Stomach (tissue), 19 donors: ENCODE measurements at places on chromosomes 5 and 9. TPM values are rescaled to one million over a fixed set of nuclear protein-coding genes. Genes with fewer than 3 reads are reported as not detected.

- no peak for DNase-seq
- no peaks in the 10 kb centered on the region for H3K36me3 ChIP-seq
- H3K27ac ChIP-seq, result no peak overlapping the region
- peaks cover 13% of the 10 kb centered on the region for H3K4me1 ChIP-seq
These were observed 34.4 kb upstream of the ELL2 start for GRCh38 chr5:95995962-95996489.

DNA sequence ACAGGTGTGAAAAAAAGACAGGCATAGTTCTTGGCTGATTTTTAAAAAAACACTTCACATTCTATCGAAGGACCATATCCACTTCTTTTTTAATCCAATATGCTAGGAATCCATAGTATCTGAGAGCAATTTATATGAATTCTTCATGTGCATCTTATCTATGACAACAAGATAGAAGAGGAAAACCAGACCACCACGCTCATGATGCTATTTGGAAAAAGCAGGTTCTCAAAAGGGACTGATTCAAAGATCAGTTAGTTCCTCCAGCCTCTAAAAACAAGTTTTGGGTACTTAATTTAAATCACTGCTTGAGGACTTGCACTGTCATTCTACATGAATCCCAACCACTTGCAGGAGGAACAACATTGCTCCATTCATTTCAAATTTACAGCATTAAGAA, 6.3 kb downstream of the MEF2C start:
- no peak overlapping the region for H3K27ac ChIP-seq
- no peaks in the 10 kb centered on the region for H3K4me1 ChIP-seq
- H3K27me3 ChIP-seq, result no peaks in the 10 kb centered on the region
- H3K36me3 ChIP-seq, result no peaks in the 10 kb centered on the region
- H3K4me3 ChIP-seq, result no peak overlapping the region

DNA sequence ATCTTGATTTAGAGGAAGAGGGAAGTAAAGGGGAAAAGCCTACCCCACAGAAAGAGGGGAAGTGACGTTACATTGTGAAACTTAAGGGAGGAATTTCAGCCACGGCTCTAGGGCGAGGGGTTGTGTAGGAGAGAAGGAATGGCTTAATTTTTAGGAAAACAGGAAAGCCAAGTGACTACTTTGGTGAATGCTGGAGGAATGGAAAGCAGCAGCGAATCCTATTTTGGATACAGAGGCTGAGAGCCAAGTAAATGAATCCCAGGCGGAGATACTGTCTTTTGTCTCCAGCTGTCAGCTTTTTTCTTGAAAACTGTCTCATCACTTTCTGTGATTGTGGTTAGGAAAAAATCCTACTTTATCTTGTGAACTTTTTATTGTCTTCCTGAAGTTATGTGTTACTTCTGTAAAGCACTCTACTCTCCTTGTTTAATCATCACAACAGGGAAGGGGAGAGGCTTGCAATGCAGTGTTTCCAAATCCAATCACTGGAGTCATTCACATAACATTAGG, 188.4 kb downstream of the TSSK1B start:
- no peak overlapping the region for H3K4me3 ChIP-seq
- no peaks in the 10 kb centered on the region for H3K27me3 ChIP-seq
- H3K27ac ChIP-seq, result peak overlapping the region; percentile 79
- H3K4me1 ChIP-seq, result peaks cover 23% of the 10 kb centered on the region

GRCh38 chr5:124922255-124922975, 176.0 kb upstream of the ZNF608 start:
- no peak for DNase-seq
- H3K36me3 ChIP-seq, result no peaks in the 10 kb centered on the region
- no peaks in the 10 kb centered on the region for H3K27me3 ChIP-seq
- H3K4me3 ChIP-seq, result no peak overlapping the region

- no peak overlapping the region for H3K27ac ChIP-seq
- DNase-seq, result peak; percentile 3
- no peaks in the 10 kb centered on the region for H3K27me3 ChIP-seq
- H3K4me3 ChIP-seq, result no peak overlapping the region
- no peaks in the 10 kb centered on the region for H3K36me3 ChIP-seq
These were observed 32.3 kb upstream of the ADAMTS2 start for GRCh38 chr5:179377421-179378115.

DNA sequence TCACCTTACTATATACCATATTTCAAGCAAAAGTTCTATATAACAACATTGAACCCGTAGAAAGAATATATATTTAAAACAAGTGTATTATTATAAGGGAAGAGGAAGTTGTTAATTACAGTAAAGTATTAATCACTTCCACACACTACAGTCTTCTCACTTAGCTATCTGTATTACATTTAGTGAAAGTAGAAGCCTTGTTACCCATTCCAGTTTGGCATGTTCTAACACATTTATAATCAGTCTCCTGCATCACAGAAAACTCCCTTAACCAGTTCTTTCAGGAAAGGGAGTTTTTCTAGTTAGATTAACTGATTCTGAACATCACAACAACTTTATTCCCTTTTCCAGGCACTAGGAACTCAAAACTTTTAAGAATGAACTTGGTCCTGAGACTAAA, 6.9 kb downstream of the RAB14 start:
- H3K27ac ChIP-seq, result no peak overlapping the region
- H3K4me1 ChIP-seq, result peaks cover 100% of the 10 kb centered on the region
- no peaks in the 10 kb centered on the region for H3K36me3 ChIP-seq
- H3K4me3 ChIP-seq, result no peak overlapping the region
- peak; percentile 25 for DNase-seq

DNA sequence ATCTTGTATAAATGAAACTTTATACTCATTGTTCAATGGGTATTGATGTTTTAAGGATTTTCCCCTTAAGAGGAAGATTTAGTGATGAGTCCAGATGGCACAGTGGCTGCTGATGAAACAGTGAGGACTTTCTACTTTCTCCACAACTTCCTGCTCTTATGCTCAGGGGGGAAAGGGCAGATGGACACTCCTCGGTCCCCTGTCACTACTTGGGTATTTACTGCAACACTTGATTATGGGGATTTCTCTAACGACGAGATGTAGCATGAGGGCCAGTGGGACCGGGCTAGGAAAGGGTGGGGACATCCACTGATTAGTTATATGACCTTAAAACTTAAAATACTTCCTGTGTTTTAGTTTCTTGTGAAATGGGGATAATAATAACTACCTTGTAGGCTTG, 146.1 kb upstream of the HMHB1 start:
- H3K4me3 ChIP-seq, result no peak overlapping the region
- no peaks in the 10 kb centered on the region for H3K36me3 ChIP-seq
- no peak for DNase-seq
- H3K4me1 ChIP-seq, result no peaks in the 10 kb centered on the region
- H3K27me3 ChIP-seq, result no peaks in the 10 kb centered on the region

- no peak overlapping the region for H3K27ac ChIP-seq
- no peak overlapping the region for H3K4me3 ChIP-seq
- no peak for DNase-seq
- no peaks in the 10 kb centered on the region for H3K4me1 ChIP-seq
These were observed 43.8 kb upstream of the ANKH start for GRCh38 chr5:14915291-14915952.

Gene DBH
- not detected for total RNA-seq

Gene N4BP3
- total RNA-seq, result 4.0 TPM

Gene SELENOP
- 286 TPM for total RNA-seq

Gene GMCL2
- not detected for total RNA-seq

Gene DMRT3
- not detected for total RNA-seq

Gene ECSCR
- not detected for total RNA-seq

Gene SLC28A3
- total RNA-seq, result 0.58 TPM

Gene LHX6
- 4.6 TPM for total RNA-seq

Gene ENTR1
- total RNA-seq, result 26.3 TPM
